Thoracic aorta (tissue), 2 donors: ENCODE measurements at places on chromosomes 2 and 18. TPM values are rescaled to one million over a fixed set of nuclear protein-coding genes. Genes with fewer than 3 reads are reported as not detected.

PPP1R7 gene
- 40.3 TPM for total RNA-seq

SLC23A3 gene
- 3.4 TPM for total RNA-seq

DNA sequence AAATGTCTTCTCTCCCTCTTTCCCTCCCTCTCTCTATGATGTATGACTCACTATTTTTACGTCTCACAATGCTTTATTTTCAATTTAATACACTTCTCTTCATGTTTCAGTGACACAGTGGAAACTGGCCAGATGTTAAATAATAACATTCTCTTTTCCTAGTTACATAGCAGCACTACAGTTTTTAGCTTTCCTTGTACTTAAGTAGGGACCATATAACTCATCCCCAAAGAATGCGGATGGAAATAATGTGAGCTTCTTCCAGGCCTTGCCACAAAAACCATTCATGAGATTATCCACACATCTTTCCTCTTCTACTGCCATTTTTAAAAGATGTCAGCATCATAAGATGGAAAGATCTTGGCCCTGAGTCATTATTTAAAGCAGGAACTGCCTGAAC, 789.4 kb downstream of the LRP1B start:
- H3K36me3 ChIP-seq: no peaks in the 10 kb centered on the region
- H3K4me3 ChIP-seq: no peak overlapping the region
- no peak for DNase-seq

- H3K4me3 ChIP-seq: no peak overlapping the region
- H3K27me3 ChIP-seq: no peaks in the 10 kb centered on the region
- no peaks in the 10 kb centered on the region for H3K4me1 ChIP-seq
- no peaks in the 10 kb centered on the region for H3K36me3 ChIP-seq
Observed at GRCh38 chr2:179744401-179744800, 117.0 kb downstream of the ZNF385B start.

GRCh38 chr2:210956101-210956500, 399.7 kb downstream of the CPS1 start:
- no peak overlapping the region for H3K27ac ChIP-seq
- H3K27me3 ChIP-seq: no peaks in the 10 kb centered on the region
- H3K4me1 ChIP-seq: no peaks in the 10 kb centered on the region
